Stimulated activated CD4-positive, alpha-beta T cell treated with anti-CD3 and anti-CD28 coated beads, Interleukin-4, amount 100 ng/mL, for 1 hour (primary cell): ENCODE measurements at places on chromosomes 16 and 17.
A peak's percentile ranks its signal among the peaks of the same experiment; 100 is the strongest.

- no peak for DNase-seq
These were observed 91.2 kb downstream of the RBFOX3 start for GRCh38 chr17:79519601-79520000.

DNA sequence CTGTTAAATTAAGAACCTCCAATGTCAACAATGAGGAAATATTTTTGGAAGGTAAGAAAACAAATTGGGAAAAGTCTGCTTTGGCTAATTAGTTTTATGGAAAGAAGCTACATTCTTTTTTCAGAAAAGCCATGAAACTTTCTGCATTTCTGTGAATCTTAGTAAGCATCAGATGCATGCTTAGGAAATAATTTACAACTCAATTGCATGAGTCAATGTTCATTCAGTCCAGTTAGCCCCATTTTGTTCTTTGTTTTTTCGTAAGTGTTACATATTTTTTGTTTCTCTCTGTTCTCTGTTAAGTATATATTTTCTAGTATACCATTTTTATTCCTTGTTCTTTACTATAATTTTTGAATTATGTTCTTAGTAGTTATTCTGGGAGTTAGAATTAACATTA, 195.2 kb upstream of the KIF2B start:
- DNase-seq: no peak

DNA sequence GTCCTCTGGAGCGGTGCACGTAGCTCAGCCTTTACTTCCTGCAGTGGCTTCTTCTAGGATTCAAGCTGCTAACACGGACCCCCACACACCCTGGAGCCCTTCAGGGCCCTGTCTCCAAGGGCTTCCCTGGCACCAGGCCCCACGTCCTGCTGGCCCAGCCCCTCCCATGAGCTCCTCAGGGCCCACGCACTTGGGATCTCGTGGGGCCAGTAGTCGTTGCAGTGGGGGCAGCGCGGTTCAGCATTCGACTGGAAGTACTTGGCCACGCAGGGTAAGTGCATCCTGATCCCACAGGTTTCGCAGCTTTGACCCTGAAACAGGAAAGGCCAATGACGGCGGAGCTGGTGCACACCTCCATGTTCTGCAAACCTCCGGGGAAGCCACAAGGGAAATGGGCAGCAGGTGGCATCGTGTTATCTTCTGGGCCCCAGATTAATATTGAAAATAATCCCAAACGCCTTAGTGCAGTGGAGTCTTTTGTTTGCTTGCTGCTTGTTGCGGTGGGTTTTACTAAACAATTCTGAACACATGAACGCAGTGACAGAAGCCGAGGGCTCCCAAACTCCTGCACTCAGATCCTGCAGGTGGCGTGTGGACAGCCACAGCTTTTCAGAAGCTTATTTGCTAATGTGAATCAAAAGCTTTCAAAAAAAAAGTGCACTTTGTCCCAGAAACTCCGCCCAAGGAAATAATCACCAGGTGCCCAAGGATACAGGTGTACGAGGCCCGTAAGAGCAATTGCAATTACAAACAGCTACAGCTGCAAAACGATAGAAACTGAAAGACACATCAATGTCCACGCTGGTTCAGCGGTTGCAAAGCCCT, 22.4 kb downstream of the KDM8 start:
- no peak for DNase-seq

DNA sequence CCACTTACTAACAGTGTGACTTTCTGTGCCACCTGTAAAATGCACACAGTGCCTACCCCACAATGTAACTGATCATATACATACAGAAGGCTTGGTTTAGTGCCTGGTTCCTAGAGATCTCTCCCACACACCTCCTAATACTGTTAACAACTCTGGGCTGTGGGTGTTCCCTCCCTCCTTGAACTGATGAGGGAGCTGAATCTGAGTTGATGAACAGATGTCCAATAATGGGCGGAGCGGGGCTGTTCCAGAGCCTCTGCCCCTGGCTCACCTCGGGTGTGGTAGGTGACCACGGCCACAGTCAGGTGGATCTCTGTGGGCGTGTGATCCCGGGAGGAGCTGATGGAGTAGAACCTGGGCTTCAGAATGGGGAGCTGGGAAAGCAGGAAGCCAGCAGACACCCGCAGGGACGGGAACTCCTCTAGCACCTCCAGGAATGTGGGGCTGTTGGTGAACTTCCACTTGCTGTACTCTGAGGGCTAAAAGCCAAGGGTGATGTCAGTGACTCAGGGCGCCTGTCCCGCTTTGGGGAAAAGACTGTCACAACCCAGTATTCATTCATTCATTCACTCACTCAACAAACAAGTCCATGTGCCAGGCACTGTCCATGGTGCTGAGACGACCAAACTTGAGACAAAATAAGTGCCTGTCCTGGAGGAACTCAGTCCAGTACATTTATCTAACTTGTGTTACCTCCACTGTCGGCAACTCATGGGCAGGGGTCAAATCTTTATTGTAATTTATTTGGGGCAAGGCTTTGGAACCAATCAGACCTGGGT, 37.6 kb downstream of the NOS2 start:
- peak; percentile 12 for DNase-seq

- DNase-seq: no peak
These were observed 1.8 kb upstream of the PRSS22 start for GRCh38 chr16:2859686-2860265.

DNA sequence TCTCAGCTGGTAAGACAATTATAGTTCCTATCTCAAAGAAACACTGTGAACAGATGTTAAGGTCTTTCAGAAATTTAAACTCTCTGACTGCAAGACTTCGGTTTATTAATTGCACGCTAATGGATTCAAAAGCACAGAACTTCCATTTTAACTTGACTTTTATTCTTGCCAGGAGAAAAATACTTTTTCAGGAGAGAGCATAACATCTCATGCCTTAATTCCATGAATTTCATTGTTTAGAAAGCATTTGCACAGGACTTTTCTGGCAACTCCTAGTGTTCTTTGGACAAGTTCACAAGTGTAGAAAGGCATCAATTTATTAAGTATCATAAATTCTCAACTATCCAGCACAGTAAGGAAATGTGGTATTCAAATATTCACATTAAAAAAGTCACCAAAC, 22.4 kb downstream of the STX8 start:
- no peak for DNase-seq

DNA sequence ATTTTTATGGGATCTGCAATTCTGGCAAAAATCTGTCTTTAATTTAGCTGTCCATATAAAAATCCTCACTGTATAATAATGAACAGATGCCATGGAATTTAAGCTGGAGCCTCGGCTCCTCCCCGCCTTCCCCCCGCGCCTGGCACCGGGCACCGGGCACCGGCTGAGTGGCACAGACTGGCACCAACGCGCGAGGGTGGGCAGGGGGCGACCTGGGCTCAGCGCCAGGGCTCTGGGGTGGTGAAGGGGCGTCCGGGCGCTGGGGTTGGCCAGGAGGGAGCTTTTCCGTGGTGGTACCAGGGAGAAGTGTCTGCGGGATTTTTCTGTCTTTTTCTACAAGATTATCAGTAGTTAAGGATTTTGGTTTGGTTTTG, 9.1 kb downstream of the NEUROD2 start:
- no peak for DNase-seq

- DNase-seq: peak; percentile 22
These were observed 942 bp downstream of the LDAF1 start for GRCh38 chr16:21159281-21159951.

DNA sequence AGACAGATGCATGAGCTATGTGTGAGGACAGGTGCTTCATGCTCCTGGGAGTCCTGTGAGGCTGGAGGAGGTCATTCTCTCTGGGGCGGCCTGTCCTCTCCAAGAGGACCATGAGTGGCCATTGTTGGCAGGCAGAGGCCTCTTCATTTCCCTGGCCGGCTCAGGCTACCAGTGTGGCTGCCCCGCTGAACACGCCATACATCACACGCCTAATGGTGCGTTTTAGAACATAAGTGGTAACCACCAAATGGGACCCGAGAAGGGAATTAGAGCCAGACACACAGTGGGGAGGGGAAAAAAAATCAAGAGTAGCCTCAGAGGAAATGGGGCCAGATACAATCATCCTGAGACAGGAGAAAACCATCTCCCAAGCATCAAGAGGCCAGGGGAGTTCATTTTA, 140.0 kb downstream of the SPACA3 start:
- DNase-seq: no peak

- no peak for DNase-seq
These were observed 180.1 kb downstream of the PARN start for GRCh38 chr16:14449790-14450480.

- DNase-seq: peak; percentile 60
These were observed at the start of gene MPP2 for GRCh38 chr17:43907425-43907981. TSS of gene MPP2 (minus strand) at chr17:43907536. CDS start at chr17:43904460, 3,076 bp downstream.

DNA sequence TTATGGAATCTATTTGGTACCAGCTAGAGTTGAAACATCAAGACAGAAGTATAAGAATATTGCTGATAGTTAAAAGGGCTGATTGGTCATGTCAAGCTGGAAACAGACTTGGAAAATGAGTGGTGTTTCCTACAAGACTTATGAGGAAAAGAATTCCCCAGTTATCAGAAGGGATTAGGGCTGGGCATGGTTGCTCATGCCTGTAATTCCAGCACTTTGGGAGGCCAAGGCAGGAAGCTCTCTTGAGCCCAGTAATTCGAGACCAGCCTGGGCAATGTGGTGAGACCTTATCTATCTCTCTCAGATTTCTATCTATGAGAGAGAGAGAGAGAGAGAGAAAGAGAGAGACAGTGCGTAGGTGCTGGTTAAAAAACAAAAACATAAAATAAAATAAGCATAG, 139.5 kb upstream of the PMFBP1 start:
- DNase-seq: no peak

- DNase-seq: no peak
These were observed 34.5 kb downstream of the ABCC1 start for GRCh38 chr16:15983898-15984297.

- peak; percentile 24 for DNase-seq
These were observed 94.7 kb downstream of the ZNF778 start for GRCh38 chr16:89312194-89312593.
